ENCODE measurements at places on chromosomes 13 and 19.

- DNase-seq: peak; percentile 2
These were observed 51.3 kb upstream of the LSM14A start for GRCh38 chr19:34120846-34121639.

GRCh38 chr19:33713194-33713593 lies 83.5 kb upstream of the KCTD15 start:
- no peak for DNase-seq

DNA sequence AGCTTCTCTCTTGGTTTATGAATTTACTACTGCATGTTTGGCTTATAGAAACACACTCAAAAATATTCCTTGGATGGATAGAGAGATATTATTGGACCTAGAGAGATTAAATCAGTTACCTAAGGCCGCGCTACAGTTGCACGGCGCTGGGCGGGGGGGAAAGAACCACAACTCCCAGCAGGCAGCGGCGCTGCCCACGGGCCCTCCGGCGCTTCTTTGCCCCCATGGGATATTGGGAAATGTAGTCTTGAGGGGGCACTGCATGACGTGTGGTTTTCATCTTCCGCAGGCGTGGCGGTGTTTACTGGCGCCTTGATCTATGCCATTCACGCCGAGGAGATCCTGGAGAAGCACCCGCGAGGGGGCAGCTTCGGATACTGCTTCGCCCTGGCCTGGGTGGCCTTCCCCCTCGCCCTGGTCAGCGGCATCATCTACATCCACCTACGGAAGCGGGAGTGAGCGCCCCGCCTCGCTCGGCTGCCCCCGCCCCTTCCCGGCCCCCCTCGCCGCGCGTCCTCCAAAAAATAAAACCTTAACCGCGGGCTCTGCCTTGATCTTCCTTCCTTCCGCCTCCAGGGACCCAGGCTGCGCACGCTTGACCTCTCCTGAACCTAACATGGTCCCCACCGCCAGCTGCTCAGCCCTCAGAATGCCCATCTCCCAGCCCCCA lies 4.8 kb downstream of the EMP3 start:
- DNase-seq: peak; percentile 71

- no peak for DNase-seq
These were observed 28.0 kb upstream of the WASF3 start for GRCh38 chr13:26529441-26529840.

- DNase-seq: no peak
These were observed 74.2 kb upstream of the RFC3 start for GRCh38 chr13:33743438-33744368.

- no peak for DNase-seq
These were observed 195.0 kb upstream of the STARD13 start for GRCh38 chr13:33480561-33480960.

GRCh38 chr19:55640577-55641425 lies at the start of gene ZNF580:
Gene ZNF580, plus strand, starts transcription at chr19:55641002. Its CDS starts 1,507 bp downstream, at chr19:55642509.
- DNase-seq: no peak

- no peak for DNase-seq
These were observed 456.1 kb downstream of the PCDH9 start for GRCh38 chr13:66774046-66774445.

GRCh38 chr13:37886879-37887278 lies 17.3 kb upstream of the TRPC4 start:
- no peak for DNase-seq

DNA sequence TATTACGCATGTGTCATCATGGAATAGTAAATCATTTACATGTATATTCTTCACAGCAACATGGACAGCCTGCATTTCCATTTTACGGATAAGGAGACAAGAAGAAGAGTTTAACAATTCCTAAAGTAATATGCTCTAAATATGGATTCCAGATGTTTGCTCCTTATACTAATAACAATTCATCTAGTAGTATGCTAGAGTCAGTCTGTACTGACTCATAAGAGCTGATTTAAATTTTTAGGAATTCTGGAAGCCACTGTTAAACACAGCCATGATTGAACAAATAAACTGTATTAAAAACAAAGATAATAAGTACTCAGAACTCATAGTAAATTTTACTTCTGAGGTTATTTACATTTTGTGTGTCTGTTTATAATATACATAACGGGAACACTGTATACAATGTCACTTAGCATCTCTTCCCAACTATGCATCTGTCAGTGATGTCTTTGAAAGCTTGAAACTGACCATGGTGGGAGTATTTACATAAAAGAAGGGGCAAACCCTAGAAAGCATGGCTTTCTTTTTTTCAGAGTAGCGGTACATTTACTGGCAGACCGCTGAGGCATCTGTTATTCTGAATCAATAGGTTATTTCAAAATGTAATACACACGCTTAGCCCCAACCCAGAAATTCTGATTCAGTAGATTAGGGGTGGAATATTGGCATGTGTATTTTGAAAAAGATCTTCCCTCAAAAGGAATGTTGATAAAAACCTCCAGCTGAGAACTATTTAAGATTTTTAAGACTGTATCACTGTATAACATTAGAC lies 12.9 kb downstream of the ZC3H13 start:
- DNase-seq: no peak

GRCh38 chr19:18850471-18851375 lies 19.0 kb downstream of the UPF1 start:
- no peak for DNase-seq

DNA sequence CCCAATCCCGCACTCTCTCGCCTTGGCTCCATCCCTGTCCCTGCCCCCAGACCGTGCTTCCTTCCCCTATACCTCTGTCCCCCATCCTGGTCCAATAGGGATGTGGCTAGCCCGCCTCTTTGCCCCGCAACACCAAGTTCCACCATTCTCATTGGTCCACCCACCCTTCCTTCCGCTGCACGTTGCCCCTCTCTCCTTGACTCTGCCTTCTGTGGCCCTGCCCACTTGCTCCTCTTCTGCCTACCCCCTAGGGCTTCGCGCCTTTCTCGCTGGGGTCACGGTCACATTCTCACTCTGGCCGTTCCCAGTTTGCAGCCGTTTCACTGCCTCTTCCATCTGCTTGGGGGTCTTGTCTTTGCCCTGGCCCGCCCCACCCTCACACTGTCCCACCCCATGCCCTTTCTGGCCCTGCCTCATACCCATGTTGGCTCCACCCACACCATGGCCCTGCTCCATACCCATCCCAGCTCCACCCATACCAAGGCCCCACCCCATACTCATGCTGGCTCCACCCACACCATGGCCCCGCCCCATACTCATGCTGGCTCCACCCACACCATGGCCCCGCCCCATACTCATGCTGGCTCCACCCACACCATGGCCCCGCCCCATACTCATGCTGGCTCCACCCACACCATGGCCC lies 4.5 kb upstream of the ARHGAP45 start:
- no peak for DNase-seq

DNA sequence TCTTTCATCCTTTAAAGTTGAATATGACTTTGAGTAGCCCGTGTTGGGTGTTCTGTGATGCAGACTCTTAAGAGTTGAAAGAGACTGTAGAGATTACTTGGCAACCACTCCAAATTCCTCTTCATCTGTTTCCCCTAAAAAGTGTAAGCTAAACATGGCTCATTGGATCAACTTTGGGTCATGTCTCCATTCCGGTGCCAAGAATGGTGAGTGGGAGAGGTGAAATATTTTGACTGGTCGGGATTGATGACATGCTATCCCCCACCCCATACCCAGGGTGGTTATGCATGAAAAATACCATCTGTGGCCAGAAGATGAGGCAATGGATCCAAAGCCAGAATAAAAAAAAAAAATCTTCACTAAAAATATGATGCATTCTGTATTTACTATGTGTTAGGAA lies 281.3 kb upstream of the SOX21 start:
- no peak for DNase-seq

GRCh38 chr13:79401259-79402070 lies 4.6 kb downstream of the RBM26 start:
- DNase-seq: no peak

Measured in stimulated activated CD8-positive, alpha-beta memory T cell treated with anti-CD3 and anti-CD28 coated beads, Interleukin-2, amount 100 ng/mL, for 1 hour (primary cell).